Midbrain (tissue), 1 donor: ENCODE measurements at places on chromosomes 6 and 20.

- DNase-seq: no peak
Observed at GRCh38 chr6:16130437-16130891, 1.6 kb downstream of the MYLIP start.

GRCh38 chr20:32110727-32111126, 1.2 kb downstream of the TM9SF4 start:
- DNase-seq: no peak

- no peak for DNase-seq
Observed at GRCh38 chr20:42938441-42939205, 251.1 kb downstream of the PTPRT start.

DNA sequence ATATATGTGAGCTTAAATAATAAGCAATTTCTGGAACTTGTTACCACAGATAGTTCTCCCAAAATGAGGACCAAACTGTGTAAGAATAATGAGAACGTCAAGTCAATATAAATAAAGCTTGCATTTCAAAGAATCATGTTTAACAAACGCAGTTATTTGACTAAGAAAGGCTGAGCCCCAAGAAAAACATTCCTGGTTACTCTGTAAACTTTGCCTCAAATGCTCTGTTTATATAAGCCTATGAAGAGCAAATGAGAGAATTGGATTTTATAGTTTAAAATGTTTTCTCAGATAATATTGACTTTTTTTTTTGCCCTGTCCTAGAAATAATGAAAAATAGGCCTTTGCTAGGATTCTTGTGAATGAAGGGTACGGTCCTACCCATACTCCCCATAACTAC, 81.3 kb downstream of the C6orf52 start:
- DNase-seq: no peak

DNA sequence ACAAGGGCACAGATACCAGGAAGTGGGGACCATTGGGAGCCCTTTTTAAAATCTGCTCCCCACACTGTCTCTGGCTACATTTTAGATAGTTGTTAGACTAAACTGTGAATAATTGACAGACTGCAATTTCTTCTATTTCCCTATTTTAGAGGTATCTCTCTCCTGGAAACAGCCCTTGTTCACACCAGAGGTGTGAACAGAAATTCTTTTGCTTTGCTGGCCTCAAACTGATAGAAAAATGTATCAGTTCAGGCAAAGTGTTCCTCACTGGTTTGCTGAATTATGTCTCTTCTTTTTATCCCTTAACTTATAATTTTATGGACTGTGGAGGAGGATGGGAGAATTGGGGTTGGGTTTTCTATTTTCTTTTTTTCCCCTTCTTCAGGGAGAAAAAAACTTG, 513.2 kb upstream of the SULF2 start:
- no peak for DNase-seq

GRCh38 chr6:131948692-131949619, 2.2 kb downstream of the CCN2 start:
- DNase-seq: no peak

GRCh38 chr20:39109933-39110818, 148.0 kb downstream of the DHX35 start:
- no peak for DNase-seq

GRCh38 chr6:21898107-21898796, 304.7 kb downstream of the SOX4 start:
- no peak for DNase-seq

- no peak for DNase-seq
Observed at GRCh38 chr6:51926125-51926524, 161.3 kb downstream of the PKHD1 start.

DNA sequence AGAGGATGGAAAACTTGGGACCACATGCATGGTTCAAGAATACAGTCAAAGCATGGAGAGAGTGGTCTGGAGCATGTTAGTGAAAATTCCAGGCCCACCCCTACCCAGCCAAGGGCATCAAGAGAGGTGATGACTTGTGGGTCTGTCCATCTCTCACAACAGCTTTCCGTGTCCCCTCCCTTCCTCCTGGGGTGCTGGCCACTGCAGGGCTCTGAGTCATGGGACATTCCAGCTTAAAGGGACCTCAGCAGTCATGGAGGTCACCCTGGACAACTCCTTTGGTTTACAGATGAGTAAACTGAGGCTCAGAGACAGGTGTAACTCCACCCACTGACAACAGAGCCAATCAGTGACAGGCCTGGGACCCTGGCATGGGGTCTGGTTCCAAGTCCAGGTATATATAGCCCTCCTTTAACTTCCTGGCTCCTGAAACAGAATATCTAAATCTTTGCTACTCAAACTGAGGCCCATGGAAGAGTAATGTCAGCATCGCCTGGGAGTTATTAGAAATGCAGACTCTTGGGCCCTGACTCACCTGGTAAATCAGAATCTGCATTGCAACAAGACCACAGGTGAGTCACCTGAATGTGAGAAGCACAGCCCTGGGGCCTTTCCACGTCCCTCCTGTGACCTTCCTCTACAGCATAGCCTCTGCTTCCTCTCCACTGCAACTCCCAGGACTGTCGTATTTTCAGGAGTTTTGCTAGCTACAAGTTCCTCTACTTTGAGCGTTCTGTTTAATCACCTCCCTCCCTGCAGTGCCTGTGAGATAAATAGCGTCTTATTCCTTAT, 170.2 kb downstream of the ZDHHC14 start:
- no peak for DNase-seq

GRCh38 chr6:159609652-159610178, 83.3 kb downstream of the SOD2 start:
- DNase-seq: no peak

- no peak for DNase-seq
Observed at GRCh38 chr6:40848868-40849514, 190.0 kb downstream of the UNC5CL start.

DNA sequence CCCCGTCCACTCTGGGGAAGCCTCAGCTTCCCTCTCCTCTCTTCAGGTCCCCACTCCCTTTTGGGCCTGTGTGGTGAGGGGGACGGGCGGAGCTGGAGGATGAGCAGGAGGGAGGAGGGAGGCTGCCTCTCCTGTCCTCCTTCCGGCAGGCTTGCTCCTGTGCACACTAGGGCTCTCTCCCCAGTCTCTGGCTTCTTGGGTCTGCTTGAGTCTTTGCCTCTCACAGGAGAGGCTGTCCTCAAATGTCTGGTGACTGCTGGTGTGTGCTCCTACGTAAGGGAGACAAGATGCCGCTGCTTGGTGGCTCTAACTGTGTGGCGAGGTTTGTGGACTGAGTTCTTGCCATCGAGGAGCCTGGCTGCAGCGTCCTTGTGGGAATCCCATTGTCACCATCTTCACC, 8.8 kb upstream of the SMOC2 start:
- no peak for DNase-seq

- no peak for DNase-seq
Observed at GRCh38 chr6:48401016-48401415, 290.0 kb upstream of the PTCHD4 start.

DNA sequence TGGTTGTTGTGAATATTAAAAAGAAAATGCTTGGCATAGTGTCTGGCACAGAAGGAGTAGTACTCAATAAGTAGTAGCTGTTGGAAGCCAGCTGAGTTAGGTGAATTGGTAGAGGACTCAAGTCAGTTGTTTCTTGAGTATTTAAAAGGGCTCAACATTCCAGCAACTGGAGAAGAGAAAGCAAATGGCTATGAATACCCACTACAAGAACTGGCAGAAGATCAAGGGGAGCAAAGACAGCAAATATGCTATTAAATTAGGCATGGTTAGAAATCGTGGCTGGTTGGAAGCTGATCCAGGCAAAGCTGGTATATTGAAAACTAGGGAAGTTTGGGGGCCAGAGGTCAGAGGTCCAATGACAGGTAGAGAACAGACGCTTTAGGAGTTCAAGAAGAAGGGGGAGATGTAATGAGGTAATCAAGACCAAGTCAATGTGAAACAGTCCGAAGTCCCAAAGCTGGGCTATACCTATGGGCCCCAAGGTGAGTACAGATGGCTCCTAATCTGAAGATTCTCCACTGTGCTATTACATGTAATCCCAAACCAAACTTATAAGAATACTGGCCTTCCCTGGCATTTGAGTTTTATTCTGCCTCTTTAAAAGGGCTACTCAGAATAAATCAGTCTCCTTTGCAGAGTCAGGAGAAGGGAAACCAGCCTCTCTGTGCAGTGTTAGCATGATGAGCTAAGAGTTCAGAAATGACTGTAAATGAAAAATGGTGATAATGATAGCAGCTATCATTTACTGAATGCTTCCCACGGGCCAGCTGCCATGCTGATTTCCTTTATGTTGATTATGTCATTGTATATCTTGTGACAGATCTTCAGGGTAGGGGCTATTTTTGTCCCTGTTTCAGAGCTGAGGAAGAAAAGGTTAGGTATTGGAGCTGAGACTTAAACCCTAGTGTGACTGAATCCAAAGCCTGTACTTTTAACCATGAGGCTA, 122.3 kb downstream of the ANKS1A start:
- no peak for DNase-seq

GRCh38 chr20:43812216-43812615, 85.4 kb upstream of the GTSF1L start:
- DNase-seq: no peak

DNA sequence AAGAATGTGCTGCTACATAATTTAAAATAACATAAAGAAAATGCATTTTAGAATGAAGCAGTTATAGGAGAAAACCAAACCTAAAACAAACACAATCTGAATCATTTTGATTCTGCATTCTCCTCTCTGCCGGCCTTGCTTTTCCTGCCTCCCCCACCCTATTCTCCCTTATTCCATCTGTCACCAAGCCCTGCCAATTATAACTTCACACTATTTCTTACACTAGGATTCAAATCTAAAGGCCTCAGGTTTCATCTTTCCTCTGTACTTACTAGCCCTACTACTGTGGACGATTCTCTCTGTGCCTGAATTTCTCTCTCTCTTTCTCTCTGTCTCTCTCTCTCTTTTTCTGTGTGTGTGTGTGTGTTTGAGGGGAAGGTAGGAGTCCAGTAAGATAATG, 18.7 kb upstream of the PRIM2 start:
- DNase-seq: no peak

DNA sequence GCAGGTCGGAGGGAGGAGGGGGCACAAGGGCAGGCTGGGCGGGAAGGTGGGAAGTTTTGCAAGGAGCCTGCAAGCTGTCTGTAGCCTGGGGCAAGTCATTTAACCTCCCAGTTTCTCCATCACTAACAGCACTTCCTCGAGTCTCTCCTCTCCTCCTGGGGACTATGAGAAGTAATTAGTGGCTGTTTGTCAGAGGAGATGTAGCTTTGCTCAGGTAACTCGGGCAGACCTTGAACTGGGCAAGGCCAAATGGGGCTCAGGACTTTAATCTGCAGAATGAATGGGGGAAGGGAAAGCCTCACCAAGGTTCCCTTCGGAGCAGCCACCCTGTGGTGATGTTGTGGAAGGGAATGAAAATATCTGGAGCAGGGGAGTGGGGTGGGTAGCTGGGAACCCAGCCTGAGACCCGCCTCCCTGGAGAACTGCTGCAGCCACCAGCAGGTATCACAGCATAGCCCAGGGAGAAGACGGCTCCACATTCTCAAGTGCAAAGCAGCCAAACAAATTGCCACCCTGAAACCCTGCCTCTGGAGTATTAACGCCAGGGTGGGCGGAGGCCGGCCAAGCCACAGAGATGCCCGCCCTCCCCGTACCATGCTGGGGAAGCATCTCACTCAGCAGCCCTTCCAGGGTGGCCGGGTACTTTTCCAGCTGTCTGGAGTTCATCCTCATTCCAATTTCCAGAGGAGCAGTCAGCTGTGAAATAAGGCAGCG, 6.1 kb upstream of the LEMD2 start:
- no peak for DNase-seq

DNA sequence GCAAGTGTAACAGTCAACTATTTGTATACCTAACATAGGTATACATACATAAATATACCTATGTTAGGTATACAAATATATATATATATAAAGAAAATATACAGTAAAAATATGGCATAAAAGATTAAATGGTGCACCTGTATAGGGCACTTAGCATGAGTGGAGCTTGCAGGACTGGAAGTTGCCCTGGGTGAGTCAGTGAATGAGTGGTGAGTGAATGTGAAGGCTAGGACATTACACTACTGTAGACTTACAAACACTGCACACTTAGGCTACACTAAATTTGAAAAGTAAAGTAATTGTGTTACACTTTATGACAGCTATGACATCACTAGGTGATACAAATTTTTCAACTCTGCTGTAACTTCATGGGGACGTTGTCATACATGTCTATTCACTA, 65.6 kb downstream of the CDC5L start:
- no peak for DNase-seq

DNA sequence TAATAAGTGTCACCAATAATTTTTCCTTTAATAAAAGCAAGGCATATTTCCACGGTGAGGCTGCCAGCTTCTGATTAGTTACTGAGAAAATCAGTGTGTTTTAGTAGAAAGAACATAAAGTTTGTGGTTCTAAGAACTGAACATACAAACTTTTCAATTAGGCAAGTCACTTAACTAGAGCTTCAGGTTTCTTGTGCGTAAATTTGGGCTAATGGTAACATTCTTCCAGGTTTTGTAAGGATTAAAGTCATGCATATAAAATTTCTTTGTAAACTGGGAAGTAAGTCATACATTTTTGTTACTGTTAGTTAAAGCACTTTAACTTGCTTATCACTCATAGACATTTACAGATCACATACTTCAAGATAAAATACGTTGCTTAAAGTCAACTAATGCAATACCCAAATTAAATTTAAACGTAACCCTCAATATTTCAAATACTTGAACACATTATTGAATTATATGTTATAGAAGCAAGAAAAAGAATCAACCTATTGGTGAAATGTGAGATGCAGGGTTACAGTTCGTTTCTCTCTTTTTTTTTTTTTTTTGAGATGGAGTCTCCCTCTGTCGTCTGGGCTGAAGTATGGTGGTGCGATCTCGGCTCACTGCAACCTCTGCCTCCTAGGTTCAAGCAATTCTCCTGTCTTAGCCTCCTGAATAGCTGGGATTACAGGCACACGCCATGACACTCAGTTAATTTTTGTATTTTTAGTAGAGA, 327.3 kb upstream of the NOX3 start:
- DNase-seq: no peak

DNA sequence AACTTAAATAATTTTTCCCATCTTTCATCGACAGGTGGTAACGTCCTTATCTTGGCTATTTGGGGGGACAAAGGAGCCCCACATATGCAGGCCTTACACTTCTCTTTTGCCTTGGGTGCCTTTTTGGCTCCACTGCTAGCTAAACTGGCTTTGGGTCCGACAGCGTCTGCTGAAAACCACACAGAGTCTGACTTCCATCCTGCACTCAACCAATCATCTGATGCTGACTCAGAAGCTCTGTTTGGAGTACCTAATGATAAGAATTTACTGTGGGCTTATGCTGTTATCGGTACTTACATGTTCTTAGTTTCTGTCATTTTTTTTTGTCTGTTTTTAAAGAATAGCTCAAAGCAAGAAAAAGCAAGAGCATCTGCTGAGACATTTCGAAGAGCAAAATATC, 178.5 kb downstream of the SLC16A10 start:
- no peak for DNase-seq

DNA sequence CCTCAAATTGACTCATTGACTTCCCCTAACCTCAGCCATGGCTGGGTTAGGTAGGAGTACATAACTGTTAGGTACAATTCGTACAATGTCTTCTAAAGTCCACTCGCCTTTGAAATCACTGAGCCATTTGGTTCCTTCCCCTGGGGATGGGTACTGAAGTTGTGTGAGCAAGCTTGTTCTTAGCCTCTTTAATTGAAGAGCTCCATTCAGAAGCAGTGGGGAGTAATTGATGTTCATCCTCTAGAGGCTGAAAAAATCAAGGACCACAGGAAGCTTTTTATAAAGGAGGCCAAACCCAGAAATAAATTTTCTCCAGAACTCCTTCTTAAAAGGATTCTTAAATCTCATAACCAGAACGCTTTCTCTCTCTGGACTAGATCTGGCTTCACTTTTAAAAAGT, 60.6 kb downstream of the ANKS1A start:
- DNase-seq: no peak

GRCh38 chr6:26183237-26183580, 96.0 kb downstream of the HFE start:
- no peak for DNase-seq
